ENCODE measurements at places on chromosomes 2 and 18.
A peak's percentile ranks its signal among the peaks of the same experiment; 100 is the strongest.

DNA sequence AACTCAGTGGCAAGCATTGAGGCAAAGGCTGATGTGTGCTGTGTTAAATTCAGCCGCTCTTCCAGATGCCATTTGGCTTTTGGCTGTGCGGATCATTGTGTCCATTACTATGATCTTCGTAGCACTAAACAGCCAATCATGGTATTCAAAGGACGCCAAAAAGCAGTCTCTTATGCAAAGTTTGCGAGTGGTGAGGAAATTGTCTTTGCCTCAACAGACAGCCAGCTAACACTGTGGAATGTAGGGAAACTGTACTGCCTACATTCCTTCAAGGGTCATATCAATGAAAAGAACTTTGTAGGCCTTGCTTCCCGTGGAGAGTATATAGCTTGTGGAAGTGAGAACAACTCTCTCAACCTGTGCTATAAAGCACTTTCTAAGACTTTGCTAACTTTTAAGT lies 195.5 kb upstream of the RAB12 start:
- DNase-seq: no peak

GRCh38 chr2:231745303-231746038 lies 35.6 kb downstream of the PDE6D start:
- no peak for DNase-seq

DNA sequence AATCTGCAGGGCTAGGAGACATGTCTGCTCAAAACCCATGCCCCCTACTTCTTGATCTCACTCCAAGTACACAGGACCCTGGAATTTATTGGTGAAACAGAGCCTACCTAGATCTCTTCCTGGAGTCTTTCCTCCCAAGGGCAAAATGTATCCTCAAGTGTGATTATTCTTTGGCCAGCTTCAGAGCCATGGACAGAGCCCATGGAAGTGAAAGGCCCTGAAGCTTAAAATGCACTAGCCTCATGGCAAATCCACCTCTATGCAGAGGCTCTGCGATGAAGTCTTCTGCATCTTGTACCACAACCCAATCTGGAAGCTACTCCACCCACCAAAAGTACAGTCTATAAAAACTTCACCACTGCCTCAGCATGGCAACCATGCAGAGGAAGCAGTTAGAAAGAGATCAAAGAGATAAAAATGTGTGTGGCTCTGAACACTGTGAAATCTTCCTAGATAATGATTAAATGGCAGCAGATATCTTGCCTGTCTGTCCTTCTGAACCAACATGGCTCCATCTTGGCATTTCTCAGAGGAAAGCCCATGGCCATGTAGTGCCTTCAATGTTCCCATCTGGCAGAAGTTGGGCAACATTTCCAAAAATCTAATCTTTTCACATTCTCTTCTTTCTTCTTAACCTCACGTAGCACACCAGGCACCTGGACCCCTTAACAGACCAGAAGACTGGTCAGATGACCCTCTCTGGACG lies 142.9 kb upstream of the KLF7 start:
- DNase-seq: no peak

DNA sequence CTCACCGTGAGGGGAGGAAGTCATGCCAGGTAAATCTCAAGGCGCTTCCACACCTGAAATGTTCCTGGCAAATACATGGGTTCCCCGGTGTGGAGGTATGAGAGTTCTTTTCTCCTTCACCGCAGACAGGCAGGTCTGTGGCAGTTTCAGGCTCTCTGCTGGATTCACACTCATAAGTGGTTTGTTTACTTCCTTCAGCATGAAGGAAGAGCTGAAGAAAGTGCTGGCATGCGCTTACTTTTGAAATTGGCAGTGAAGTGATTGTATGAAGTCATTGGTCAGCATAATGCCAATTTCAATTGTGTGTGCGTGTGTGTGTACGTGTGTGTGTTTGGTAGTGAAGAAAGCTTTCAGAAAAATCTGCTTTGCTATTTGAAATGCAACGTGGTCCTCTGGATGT lies 43.4 kb downstream of the RNF144A start:
- DNase-seq: no peak

DNA sequence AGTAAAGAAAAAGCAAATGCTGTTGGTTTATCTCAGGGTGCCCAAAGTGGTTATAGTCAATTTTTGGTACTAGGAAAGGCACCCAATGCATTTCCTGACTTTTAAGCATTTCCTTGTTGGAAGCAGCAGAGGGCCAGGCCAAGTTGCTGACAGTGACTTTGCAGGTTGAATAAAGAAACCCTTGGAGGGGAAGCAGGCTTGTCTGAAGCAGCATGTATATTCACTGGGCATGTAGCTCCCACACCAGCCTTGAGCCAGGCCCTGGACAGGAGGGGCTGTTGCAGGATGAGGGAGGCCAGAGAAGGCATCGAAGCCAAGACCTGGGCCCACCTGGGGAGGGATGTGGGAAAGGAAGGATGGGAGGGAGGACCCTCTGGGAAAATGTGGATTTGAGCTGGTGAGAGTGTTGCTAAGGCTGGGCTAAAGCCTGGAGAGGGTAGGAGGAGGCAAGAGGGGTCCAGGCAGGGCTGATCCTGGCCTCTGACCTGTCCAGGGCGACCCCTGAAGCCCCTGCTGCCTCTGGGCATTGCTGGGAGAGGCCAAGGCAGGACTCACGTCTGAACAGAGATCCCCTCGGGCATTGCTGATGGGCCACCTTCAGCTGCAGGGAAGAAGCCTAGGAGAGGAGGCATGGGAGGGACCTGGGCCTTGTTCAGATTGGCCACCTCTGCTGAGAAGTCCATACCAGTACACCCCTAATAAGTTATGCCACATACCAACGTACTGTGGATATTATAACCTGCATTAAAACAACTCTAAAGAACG lies 79.6 kb downstream of the STPG4 start:
- no peak for DNase-seq

GRCh38 chr18:2686349-2686968 lies 30.9 kb downstream of the SMCHD1 start:
- DNase-seq: no peak

DNA sequence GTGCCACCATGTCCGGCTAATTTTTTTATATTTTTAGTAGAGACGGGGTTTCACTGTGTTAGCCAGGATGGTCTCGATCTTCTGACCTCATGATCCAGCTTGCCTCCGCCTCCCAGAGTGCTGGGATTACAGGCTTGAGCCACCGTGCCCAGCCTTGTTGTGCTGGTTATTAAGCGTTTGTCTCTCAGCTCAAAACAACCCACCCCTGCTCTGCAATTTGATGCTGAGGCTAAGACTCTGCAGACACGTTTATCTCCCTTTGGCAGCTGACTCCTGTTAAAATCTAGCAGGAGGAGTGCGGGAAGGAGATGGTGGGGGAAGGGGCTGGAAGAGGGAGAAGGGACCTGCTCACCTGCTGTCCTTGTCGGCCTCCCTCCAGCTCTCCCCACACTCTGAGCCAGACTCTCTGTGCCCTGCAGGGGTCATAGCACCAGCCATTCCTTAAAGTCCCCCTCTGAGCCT lies 29.9 kb upstream of the IMPA2 start:
- DNase-seq: no peak

GRCh38 chr2:238864207-238865014 lies 16.5 kb downstream of the TWIST2 start:
- DNase-seq: no peak

- no peak for DNase-seq
Observed at GRCh38 chr18:22171258-22172119, 2.1 kb downstream of the GATA6 start.

GRCh38 chr2:216108967-216109921 lies at the start of gene XRCC5:
TSS of gene XRCC5 (plus strand) at chr2:216109348. CDS start at chr2:216109437, 89 bp downstream.
- DNase-seq: peak; percentile 96

DNA sequence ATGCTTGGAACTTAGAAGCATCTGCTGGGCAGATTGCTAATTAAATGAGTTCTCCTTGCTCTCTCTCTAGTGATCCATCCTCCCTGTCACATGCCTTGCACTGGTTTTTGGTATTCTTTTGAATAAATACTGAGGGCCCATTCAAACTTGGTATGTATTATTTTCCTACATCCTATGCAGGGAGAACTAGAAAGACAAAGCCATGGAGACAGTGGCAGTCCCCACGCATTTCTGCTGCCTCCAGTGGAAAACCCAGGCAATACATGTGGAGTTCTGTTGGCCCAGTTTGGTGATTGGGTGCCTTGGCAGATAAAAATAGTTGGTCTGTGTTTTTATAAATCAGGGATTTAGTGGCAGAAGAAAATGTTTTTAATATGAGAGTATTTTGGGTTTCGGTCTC lies 68.7 kb downstream of the DIS3L2 start:
- DNase-seq: no peak

DNA sequence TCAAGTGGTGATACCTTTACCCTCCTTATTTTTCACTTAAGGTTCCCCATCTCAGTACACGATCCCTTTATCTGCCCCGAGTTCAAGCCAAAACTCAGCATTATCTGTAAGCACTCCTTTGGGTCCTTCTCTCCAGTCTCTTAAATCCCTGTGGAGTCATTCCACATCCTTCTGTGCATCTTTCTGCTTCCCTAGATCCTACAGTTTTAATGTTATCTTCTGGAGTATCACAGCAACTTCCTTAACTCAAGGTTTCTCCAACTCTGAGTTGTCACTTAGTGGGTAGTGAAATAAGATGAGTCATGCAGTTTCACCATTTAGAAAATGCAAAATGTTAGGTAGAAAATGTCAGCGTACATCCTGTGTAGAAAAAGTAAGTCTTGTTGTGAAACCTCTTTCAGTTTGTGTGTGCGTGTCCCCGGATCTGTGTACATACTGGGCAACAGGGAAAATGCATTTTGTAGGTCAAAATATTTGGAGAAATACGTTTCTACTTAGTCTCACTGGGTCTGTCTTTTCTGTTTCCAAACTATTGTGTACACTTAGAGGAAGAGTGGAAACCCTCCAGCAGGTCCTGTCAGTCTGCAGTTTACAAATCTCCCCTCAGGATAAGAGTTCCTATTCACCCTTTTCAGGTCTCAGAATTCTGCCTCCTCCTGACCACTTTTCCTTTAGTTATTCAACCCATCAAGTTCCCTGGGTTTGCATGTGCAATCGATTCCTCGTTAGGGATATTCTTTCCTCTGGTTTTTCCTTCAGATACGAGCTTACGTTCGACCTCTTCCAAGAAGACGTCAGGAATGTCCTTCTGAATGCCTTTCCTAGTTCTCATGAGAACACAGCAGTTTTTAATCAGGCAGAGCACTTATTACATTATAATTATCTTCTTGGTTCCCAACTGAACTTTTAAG lies 154.8 kb downstream of the TGIF1 start:
- DNase-seq: peak; percentile 33

GRCh38 chr2:216319771-216320170 lies 52.5 kb downstream of the MARCHF4 start:
- no peak for DNase-seq

GRCh38 chr2:113962692-113963480 lies 73.0 kb downstream of the ACTR3 start:
- no peak for DNase-seq

DNA sequence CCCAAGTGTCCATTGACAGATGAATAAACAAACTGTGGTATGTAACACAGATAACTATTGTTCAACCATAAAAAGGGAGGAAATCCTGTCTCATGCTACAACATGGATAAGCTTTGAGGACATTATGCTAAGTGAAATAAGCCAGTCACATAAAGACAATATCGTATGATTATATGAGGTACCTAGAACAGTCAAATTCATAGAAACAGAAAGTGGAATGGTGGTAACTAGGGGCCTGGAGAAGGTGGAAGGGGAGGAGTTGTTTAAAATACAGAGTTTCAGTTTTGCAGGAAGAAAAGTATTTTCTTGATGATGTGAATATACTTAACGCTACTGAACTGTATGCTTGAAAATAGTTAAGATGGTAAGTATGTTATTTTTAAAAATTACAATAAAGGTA lies 304.6 kb upstream of the CXCR4 start:
- no peak for DNase-seq

- DNase-seq: no peak
Observed at GRCh38 chr2:157784823-157785175, 91.3 kb downstream of the ACVR1 start.

Data from GDM1 (cell line).